ENCODE measurements at places on chromosomes 12 and 14.

DNA sequence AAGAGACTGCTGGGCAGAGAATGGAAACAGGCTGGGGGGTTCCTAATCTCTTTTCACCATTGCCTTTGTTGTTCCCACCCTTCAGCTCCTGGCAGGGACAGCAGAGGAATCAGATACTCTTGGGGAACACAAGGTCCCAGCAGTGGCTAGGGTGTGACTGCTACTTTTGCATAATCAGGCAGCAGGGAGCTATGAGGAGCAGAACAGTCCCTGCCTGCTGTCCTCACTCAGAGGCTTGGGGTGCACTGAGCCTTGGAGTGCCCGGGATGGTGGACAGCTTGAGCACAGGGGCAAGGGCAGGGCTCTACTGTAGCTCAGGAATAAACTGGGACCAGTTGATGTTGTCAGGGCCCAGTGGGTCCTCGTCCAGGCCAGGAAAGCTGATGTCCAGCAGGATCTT is 1.5 kb upstream of the TEX52 start:
- no peak for DNase-seq

DNA sequence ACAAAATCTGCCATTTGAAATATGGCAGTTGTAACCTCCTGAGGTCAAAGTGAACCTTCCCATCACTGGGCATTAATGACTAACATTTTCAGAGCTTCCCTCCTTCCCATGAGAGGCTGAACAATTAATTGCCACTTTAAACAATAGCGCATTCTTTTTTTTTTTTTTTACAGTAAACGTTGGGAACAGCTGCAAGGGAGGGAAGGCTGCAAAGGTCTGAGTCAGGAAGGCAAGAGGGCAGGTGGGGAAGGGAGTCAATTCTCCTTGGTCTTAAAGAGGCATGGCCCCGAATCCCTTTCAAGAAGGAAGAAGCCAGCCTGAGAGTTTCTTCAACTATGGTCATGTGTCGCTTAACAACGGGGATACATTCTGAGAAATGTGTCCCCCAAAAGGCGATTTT is 41.0 kb upstream of the PLEKHG3 start:
- DNase-seq, result no peak

DNA sequence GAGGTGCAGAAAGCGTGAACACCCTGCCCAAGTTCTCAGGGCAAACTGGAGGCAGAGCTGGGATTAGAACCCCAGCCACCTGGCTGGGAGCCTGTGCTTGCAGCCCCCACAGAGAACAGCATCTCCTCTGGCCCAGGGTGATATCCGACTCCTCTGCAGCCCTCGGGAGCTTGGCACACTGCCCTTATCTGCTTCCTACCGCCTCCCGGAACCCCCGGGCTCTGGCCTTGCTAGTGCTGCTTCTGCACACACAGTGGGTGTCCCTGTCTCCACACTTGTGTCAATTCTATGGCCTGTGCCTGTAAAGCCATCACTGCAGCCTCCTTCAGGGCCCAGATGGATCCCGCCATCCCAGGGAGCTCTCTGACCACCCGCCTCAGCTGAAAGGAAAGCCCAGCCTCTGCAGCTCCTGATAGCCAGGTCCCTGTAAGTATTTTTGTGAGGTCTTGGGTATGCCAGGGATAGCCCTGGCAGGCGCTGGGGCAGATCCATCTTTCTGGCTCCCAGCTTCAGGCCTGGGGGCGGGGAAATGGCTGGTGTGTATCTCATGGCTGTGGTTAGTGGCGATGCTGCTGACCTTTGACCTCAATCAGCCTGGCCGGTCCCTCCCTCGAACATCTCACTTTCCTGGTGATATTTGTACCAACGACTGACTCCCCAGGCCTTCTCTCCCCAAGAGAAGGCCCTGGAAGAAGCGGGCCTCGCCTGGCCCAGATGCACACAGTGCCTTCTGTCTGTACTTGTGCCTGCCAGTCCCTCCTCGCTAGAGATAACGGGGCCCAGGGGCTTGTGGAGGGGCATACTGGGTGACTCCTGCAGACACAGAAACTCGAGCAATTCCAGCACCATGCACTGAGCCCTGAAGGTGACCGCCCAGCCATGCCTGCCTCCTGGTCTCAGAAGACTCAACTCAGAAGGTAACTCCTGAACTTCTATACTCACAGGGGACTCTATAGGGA is 183.8 kb downstream of the CALM1 start:
- no peak for DNase-seq

GRCh38 chr12:119672194-119672593 is 4.3 kb downstream of the PRKAB1 start:
- no peak for DNase-seq

GRCh38 chr14:22657861-22658260 is 13.7 kb upstream of the OR6J1 start:
- DNase-seq, result no peak

DNA sequence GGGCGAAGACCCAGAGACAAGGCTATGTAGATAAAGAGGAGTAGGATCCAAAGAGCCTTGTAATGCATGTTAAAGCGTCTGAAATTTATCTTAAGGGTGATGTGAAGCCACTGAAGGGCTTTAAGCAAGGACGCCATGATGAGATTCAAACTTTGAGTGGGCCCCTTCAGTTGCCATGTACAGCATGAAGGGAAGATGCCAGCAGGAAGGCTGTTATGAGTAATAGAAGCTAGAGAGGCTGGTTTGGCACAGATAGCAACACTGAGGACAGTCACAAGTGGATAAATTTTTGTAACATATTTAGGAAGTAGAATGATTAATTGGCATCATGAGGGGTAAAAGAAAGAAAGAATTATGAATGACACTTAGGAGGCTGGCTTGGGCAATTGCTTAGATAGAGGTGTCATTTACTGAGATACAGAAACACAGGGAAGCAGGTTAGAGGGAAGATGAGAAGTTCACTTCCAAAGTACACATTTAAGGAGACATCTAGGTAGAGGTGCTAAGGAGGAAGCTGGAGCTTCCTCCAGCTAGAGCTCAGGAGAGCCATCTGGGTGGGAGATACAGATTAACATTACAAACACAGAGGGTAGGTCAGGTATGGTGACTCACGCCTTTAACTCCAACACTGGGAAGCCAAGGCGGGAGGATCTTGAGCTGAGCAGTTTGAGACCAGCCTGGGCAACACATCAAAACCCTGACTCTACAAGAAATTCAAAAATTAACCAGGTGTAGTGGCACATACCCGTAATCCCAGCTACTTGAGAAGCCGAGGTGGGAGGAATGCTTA is 13.7 kb downstream of the ATG2B start:
- no peak for DNase-seq

DNA sequence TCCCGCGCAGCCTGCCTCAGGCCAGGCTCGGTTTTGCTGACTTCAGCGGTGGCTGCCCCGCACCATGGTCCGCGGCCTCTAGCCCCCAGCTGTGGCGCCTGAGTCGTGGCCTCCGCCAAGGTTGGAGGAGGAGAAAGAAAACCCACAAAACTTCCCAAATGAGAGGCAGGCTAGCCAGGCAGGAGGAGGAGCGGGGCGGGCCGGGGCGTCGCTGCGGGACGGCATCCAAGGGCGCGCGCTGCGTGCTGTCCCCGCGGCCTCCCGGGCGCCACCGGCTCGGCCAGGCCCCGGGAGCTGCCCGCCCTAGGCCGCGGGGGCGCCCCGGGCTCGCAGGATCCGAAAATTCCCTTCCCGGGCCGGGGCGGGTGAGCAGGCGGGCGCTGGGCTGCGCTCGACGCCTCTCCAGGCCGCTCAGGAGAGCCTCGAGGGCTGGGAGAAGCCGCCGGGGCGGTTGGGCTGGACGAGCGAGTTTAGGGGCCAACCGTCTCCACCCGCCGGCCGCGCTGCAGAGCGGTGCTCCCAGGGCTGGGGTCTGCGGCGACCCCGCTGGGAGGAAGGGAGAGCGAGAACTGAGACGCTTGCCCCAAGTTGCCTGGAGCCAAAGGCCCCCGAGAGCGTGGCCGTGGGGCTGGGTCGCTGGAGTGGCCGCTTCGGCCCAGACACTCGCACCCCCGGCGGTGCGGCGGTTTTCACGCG is at the start of gene EFS:
TSS of gene EFS (minus strand) at position 137 of the 696 bp plus-strand sequence. CDS start 147 bp downstream, outside the sequence.
- DNase-seq, result no peak

- DNase-seq, result no peak
Measured at GRCh38 chr12:3102771-3103410, 25.7 kb downstream of the TSPAN9 start.
